Stimulated activated CD4-positive, alpha-beta T cell treated with anti-CD3 and anti-CD28 coated beads, TNF-alpha, amount 100 ng/mL, for 4 hours (primary cell): ENCODE measurements at places on chromosomes 12 and 14.

DNA sequence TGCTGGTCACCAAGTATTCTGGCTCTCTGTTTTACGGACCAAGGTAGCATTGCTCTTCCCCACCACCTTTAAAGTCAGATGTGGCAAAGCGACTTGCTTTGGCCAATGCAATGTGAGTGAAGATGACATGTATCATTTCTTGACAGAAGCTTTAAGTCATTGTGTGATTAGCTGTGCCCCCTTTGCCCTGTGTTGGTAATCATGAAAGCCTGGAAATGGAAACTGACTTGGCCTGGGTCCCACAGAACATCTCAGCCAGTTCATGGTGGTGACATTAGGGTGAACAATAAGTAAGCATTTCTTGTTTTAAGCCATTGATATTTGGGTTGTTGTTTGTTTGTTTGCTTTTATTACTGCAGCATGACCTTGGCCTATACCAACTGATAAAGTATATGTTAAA, 15.9 kb upstream of the YLPM1 start:
- DNase-seq, result no peak

DNA sequence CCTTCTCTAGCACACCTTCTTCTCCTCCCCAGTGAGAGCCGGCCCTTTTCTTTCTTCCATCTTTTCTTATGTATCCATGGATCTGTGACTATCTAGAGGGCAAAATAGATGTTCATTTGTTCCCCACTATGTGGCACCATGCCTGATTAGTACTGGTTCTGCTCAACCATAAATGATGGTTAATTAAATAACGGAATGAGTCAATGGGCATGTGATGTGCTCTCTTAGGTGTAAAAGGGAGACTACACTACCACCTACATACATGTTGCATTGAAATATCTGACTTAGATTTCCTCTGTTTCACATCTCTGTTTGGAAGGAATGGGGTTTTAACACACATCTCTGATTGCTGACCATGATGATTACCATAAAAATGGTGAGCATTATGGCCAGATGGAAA, 116.5 kb downstream of the BTG1 start:
- no peak for DNase-seq

- DNase-seq, result no peak
Observed at GRCh38 chr14:89575386-89576061, 158.5 kb upstream of the FOXN3 start.

DNA sequence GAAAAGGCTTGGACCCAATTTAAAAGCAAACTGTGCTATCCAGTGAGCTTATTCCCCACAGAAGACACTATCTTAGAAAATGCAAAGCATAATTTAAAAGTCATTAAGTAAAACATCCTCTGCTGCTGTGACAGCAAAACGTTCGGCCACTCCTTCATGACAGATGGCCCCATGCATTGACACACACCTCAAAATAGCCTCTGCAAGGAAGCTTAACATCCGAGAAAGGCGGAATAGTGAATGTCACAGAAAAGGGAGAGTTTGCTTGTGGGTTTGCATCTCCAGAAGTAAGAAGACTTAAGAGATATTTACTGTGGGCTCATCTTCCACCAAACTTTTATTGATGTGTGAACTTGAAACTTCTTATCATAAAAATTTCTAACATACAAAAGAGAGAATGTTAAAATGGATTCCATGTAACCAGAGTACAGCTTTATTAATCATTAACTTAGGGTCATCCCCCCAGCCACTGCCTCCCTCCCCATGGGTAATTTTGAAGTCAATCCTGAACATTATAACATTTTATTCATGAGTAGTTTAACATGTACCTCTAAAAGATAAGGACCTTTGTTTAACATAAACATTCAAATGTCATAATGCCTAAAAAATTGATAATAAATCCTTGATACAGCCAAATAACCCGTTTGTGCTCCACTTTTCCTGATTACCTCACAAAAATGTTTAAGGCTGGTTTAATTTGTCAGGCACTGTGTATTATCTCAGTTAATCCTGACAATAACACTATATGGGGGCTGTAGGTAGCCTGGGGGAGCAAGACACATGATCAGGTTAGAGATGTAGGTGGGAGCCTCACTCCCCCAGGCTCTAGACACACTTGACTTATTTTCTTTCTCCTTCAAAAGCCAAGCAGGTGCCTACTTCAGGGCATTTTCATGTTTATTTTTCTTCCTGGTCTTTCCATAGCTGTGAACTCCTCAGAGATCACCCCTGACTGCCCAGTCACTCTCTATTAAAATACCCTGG, 119.7 kb upstream of the TMCC3 start:
- DNase-seq, result no peak

DNA sequence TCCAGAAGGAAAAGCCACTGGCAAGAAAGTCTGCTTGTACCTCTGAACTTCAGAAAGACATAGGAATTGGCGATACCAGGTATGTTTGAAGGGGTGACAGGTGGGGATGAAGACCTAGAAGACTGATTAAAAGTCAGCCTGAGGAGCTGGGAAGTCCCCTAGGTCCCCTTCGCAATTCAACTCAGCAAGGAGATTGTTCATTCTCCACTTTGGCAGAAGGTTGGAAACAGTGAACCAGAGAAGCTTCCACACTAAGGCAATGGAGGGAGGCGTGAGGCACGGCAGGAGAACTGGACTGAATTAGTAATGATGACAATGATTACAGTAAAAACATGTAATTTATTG, 240.3 kb upstream of the TMPO start:
- no peak for DNase-seq

DNA sequence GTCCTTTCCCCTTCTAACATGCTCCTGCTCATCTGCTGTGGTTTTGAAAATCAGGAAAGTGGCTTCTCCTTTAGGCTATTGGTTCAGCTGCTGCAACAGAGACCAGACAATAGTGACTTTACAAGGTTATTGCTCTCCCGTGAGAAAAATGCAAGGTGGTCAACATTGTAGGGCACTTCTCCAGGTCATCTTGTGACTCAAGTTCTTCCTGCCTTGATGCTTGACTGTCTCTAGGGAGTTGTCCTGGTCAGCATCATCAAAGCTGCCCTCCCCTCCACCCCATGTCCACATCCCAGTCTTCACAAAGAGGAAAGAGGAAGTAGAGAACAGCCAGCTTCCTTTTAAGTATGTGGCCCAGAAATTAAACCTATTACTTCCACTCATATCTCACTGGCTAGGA, 3.9 kb upstream of the TMEM63C start:
- no peak for DNase-seq

GRCh38 chr12:120015313-120015712, 26.3 kb downstream of the BICDL1 start:
- peak; percentile 53 for DNase-seq
